ENCODE measurements at places on chromosomes 4 and X.

DNA sequence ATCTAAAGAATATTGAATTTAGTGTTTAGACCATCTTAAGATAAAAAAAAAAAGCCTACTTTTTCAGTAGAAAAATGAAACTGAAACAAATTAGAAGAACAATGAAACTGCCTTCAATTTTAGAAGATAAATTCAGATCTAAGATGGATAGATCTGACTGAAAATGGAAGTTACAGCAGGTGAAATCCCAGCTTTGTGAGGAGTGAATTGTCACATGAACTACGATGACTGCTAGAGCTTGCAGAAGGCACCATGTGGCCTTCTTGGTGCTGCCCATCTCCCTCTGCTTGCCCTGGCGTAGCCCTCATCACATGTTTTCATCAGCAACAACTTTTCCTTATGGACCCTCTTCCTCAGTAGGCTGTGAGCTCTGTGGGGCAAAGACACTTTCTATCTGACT is 51.4 kb upstream of the EMCN start:
- no peak for DNase-seq

DNA sequence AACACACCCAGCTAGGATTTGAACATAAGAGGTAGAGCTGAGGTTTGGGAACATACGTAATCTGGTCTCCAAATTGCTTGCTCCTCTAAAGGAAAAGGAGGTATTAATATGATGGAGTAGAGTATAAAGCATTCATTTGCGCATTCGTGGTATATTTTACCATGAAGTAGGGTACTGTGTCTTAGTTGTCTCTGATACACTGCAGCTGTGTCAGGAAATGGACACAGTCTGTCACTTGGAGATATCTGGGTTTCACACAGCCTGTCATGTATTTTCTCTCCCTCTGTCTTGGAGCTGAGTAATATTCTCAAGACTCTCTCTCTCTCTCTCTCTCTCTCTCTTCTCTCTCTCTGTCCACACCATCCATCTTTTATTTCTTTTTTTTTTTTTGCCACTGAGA is 274.8 kb upstream of the UGT8 start:
- DNase-seq: no peak

DNA sequence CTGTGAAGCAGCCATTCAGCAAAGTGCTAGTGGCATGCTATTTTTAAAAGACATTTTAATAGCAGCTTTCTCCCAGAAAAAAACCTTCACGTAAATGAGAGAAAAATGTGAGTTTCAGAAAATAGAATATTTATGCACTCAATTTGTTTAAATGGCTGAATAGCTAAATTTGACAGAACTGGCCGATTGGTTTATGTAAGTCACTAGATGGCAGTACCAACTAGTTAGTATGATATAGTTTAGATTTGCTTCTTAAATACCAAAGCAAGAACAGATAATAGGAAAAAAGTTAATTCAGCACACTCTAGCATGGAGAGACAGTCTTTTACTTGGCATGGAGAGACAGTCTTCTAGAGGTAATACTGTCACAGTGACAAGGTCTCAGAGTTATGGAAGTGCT is 250.1 kb downstream of the SNCA start:
- no peak for DNase-seq

- DNase-seq: no peak
These were observed 23.5 kb upstream of the BCORL1 start for GRCh38 chrX:129958814-129959492.

DNA sequence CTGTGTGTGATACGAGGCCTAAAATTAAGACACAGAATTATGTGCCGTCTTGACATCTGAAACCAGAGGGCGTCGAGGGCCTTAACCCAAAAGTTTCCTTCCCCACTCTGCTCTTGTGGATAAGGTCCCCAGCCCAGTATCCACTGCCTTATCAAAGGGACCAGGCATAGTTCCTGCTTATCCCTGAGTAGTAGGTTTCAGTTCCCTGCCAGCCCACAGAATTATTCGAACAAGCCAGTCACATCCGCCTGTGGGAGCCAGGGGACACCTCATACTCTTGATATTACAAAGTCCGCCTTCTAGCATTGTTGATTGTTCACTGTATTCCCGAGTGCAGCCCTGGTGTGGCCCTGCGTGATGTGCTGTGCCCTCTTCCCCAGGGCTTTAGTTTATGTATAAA is 5.4 kb upstream of the MMRN1 start:
- no peak for DNase-seq

DNA sequence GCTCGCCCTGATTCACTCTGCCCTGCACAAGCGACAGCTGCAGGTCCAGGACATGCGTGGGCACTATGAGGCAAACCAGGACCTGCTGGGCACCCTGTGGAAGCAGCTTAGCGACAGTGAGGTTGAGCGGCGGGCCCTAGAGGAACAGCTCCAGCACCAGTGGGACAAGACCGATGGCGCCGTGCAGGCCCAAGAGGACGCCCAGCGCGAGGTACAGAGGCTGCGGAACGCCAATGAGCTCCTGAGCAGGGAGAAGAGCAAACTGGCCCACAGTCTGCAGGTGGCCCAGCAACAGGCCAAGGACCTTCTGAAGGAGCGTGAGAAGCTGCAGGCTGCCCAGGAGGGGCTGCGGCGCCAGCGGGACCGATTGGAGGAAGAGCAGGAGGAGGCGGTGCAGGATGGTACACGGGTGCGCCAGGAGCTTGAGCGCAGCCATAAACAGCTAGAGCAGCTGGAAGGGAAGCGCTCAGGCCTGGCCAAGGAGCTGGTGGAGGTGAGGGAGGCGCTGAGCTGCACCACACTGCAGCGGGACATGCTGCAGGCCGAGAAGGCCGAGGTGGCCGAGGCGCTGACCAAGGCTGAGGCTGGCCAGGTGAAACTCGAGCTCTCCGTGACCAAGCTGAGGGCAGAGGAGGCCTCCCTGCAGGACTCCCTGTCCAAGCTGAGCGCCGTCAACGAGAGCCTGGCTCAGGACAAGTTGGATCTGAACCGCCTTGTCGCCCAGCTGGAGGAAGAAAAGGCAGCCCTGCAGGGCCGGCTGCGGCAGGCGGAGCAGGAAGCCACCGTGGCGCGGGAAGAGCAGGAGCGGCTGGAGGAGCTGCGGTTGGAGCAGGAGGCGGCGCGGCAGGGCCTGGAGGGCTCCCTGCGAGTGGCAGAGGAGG is 12.8 kb downstream of the SMIM10L2A start:
- no peak for DNase-seq

- DNase-seq: no peak
These were observed 39.7 kb upstream of the PROM1 start for GRCh38 chr4:16123356-16124084.

DNA sequence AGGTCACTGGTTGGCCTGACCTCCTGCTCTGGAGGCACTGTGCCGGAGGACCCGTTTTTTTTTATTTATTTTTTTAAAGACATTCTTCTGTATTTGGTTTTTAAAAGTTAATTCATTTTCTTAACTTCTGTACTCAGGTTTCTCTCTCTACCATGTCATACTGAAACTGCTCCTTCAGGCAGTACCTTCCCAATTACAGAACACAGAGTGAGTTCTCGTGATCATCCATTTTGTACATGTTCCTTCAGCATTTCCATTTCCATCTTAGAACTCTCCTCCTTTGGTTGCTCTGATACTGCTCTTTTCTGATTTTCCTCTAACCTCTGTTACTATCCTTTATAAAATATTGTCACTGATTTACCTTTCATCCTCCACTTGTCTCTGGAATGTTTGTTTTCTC is 17.9 kb downstream of the UBE2K start:
- no peak for DNase-seq

DNA sequence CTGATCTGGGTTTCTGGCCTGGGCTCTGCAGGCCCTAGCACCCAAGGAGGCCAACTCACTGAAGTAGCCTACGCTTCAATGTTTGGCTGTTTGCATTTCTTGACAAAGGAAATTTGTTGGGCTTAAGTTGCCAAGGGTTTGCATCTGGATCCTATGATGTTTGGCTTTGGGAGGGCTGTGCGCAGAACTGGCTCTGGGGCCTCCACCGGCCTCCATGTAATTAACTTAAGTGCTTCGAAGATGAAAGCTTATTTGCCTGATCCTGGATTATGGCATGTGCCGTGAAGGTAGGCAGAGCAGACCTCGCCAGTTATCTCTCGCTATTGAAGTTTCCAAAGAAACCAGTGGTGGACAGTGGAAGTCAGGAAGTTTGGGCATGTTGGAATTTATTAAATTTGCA is 124.3 kb upstream of the STX18 start:
- no peak for DNase-seq

DNA sequence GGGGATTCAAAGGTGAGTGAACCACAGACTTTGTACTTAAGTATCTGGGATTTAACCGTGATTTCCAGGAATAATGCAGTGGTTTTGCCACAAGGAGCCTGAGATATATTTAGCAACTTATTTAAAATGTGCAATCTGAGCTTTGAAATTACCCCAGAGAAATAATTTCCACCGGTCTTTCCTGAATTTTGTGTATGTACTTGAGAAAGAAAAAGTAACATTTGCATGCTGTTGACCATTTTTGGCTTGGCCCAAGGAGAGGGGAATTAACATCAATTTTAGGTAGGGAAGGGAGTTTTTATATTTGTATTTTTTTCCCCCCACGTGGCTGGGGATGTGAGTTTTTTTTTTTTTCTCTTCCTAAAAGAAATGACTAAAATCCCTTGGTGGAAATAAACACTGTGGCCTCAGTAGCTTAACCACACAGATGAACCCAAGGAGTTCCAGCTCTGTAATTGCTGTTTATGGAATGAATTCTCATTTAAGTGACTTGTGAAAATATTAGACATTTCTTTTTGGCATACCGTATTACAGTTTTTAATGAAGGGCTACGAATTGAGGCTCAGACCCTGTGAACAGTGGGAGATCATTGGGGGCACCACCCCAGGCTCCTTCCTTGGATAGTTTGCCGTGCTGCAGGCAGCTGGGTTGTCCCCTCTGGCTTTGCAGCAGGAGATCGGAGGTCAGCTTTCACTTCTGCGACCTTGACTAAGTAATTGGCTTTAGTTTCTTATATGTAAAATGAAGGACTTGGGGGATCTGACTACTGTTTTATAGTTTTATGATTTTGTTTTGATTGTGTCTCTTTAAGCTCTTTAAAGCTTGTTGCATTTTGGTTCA is 116.1 kb downstream of the ARHGAP10 start:
- DNase-seq: no peak

DNA sequence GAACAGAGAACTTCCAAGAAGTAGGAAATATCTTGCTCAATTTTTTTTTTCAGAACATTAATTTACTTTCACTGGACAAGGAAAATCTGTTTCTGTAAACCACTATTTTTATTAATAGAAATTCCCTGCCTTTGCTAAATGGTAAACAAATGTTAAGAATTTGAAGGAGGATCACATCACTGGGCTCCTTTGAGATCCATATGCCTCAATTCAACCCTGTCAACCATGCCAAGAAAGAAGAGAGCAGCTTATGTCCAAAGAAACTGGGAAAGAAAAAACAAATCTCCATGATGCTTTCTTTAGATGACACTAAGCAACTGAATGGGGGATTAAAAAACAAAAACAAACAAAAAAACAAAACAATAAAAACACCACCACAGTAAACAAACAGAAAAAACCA is 47.7 kb downstream of the LNX1 start:
- DNase-seq: no peak

- DNase-seq: no peak
These were observed 50.4 kb downstream of the ABLIM2 start for GRCh38 chr4:8108261-8108660.

DNA sequence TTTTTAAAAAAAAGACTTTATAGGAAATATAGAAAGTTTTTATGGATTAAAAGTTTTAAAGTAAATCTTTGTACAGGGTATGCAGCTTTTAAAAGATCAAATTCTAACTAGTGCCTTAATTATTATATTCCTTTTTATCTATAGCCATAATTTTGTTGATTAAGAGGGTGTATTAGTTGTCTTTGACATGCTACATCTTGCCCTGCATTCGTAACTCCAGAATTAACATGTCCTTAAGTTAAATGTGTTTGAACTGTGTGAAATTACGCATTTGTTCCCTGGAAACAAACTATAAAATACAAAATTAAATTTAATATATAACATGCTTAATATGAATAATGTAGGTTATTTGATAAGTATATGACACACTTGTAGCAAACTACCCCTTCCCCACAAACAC is 66.3 kb downstream of the PTPN13 start:
- DNase-seq: no peak

- DNase-seq: no peak
These were observed 92.3 kb downstream of the PRDM5 start for GRCh38 chr4:120830204-120830603.

- DNase-seq: no peak
These were observed 14.5 kb upstream of the EXOC1 start for GRCh38 chr4:55838952-55839351.

DNA sequence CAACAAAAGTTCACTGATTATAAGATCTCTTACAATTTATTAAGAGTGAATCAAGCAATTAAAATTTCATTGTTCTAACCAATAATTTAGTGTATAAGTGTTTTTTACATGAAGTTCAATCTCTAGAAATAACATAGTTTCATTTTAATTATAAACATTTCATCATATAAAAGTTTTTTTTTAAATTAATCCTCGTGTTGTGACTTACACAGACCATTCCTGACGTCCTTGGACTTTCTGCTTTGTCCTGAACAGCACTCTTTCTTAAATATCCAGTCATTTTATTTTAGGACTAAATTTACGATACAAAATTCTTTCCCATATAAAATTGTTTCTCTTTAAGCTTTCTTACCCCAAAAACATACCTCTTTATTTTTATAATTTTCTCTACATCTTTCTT is 841.7 kb upstream of the POU3F4 start:
- no peak for DNase-seq

DNA sequence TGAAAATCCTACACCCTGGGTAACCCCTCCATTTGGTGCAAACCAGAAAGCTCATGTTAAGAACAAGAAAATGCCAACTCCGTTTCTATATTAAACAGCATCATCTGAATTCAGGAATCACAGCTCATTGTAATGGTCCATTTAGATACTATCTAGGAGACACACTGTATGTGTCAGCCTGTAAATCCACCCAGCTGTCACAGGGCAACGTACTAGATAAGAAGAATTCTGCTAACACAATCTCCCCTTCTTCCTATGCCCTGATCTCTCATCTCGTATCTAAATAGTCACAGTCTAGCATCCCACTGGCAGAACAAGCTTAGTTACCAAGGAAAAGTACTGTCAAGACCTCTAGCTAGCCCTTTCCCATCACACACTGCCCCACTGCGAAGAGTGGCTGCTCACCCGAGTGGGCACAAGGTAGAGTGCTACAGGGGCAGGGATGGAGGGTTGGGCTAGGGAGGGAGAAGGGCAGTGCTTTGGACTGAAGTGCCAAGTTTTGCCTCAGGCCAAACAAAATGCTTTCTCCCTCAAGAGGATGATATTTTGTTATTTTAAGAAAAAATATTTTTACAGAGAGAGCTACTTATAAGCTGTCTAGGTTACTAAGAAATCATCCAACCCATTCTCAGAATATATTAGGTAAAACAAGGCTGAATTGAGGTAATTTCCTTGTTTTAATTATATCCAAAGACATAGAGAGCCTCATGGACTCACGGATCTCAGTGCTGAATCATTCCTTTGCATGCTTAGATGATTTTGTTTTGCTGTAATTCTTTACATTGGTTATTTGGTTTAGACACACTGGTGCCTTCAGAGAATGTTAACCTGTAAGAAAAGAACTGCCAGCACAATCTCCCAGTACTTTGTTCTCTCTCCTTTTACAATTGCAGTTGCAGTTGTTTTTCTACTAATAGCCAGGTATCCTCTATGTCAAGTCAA is 196.6 kb downstream of the PRDM5 start:
- no peak for DNase-seq

- DNase-seq: no peak
These were observed 81.7 kb upstream of the GIMD1 start for GRCh38 chr4:106450249-106450648.

GRCh38 chr4:78953769-78954666 is 14.8 kb upstream of the PAQR3 start:
- DNase-seq: no peak
